Stimulated activated CD4-positive, alpha-beta T cell treated with anti-CD3 and anti-CD28 coated beads, Interleukin-15, amount 100 ng/mL, for 24 hours (primary cell): ENCODE measurements at places on chromosomes 11 and 22.

- DNase-seq = no peak
Measured at GRCh38 chr11:130555251-130555841, 106.9 kb downstream of the ADAMTS15 start.

DNA sequence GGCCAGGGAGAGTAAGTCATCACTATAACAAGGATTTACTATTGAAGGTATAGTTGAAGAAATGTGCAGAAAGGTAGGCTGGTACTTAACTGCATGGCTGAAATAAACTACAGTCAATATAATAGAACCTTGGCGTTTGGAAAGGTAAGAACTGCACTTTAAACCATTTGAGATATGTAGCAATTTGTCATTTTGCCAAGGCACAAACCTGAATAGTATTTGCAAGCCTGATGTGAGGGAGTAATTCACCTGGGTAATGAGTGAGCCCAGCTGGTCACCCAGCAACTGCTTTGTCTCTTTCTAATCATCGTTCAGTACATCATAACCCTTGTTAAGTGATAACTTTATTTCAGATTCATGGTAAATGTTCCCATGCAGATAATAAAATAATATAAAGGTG lies 62.3 kb upstream of the SCUBE2 start:
- no peak for DNase-seq

- DNase-seq = no peak
Measured at GRCh38 chr11:50182486-50182885, 149.8 kb downstream of the OR4C45 start.

GRCh38 chr11:75356613-75357012 lies 5.2 kb upstream of the ARRB1 start:
- no peak for DNase-seq

DNA sequence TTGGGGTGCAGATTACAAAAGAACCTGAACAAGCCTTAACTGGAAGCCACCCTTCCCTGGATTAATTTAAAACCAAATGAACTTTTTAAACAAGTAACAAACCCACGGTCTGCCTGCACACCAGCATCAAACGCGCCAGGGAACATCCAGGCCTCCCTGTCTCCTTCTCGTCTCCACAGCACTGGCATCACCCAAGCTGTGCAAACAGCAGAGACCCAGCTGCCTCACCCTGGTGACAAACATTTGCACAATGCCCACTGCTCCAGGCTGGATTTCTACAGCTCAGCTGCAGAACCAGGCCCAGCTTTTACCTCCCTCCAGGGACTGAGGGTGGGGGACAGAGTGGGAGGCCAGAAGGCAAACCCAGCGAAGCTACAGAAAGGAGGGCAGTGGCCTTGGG lies 7.0 kb downstream of the RPL3 start:
- peak; percentile 32 for DNase-seq

DNA sequence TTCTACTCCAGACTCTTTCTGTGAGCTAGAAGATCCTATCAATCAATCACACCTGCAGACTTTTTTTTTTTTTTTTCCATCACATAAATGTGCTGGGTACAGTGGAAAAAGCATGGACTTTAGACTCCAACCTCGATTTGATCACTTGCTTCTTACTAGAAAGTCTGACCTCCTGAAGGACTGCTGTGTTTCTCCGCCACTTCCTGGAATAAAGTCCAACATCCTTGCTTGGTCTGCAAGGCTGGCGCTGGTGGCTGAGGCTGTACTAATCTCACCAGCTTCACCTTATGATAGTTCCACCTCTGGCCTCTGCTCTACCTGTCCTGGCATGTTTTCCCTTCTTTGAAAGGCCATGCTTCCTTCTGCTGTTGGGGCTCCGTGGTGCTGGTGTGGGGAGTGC lies 60.9 kb upstream of the SESN3 start:
- DNase-seq = no peak

GRCh38 chr11:68855205-68855981 lies 13.7 kb upstream of the CPT1A start:
- peak; percentile 31 for DNase-seq

GRCh38 chr11:94664346-94664745 lies 97.2 kb downstream of the PIWIL4 start:
- DNase-seq = no peak

- DNase-seq = no peak
Measured at GRCh38 chr11:124923296-124923695, 4.2 kb downstream of the HEPN1 start.

GRCh38 chr11:128179512-128179911 lies 407.8 kb downstream of the ETS1 start:
- DNase-seq = no peak

GRCh38 chr11:66892911-66893310 lies 36.0 kb downstream of the LRFN4 start:
- DNase-seq = no peak

- DNase-seq = no peak
Measured at GRCh38 chr22:50282361-50283155, 12.4 kb upstream of the MAPK11 start.

- DNase-seq = no peak
Measured at GRCh38 chr11:65859812-65860277, 388 bp upstream of the MUS81 start.

DNA sequence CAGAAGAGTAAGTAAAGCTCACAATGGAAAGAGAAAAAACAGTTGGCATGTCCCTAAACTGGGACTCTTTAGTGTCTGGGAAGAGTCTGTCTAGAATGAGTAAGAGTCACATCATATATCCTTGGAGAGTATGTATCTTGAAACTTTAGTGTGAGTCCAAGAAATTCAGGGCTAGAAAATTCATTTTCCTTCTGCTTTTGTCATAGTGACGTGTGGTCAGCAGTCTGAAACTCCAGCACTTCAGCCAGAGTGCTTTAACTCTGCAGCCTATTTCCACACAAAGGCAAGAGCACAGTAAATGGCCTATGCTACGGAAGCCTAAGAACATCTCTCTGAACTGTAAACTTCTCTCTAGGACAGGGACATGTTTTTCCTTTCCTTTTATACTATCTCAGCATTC lies 174.1 kb downstream of the FAM181B start:
- DNase-seq = no peak

GRCh38 chr11:112121981-112122615 lies 35.4 kb downstream of the SDHD start:
- DNase-seq = no peak

DNA sequence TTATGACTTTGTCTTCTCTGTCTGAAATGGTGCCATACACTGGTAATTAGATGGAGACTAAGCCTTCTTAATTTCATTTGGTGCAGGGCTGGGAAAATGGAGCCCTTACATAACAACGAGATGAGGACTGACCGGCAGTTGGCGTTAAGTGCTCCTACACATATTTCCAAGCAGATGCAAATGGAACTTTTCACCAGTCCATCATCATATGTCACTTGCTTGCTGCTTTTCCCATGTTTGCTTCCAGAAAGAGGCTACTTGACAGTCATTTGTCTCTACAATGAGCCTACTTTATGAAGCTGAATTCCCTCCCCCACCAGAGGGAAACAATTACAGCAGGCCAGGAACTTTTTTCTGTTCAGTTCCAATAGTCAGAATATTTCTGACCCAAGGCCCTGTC lies 32.6 kb downstream of the SVIP start:
- DNase-seq = no peak

GRCh38 chr11:126058105-126058874 lies 4.4 kb downstream of the CDON start:
- no peak for DNase-seq

DNA sequence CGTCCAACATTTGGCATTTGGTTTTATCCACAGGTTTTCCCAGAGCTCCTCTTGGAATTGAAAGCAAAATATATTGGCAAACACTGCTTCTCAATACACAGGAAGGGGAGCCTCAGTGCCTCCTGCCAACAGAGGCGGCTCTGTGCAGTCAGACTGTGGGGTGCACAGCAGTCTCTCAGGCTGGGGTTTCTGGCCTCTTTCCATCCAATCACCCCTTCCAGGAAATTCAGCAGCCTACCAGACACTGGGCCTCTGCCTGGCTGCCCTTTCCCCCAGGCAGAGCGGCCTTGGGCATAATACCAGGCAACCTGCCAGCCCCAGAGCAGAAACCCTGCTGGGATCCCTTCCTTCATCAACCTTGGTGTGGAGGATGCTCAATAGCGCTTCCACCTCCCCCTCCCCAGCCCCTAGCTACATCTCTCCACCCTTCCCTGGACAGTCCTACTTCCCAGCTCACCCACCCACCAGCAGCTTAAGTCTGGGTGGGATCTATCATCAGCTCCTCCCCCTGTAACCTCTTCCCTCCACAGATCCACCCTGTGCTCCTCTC lies 17.8 kb upstream of the RAPSN start:
- no peak for DNase-seq

DNA sequence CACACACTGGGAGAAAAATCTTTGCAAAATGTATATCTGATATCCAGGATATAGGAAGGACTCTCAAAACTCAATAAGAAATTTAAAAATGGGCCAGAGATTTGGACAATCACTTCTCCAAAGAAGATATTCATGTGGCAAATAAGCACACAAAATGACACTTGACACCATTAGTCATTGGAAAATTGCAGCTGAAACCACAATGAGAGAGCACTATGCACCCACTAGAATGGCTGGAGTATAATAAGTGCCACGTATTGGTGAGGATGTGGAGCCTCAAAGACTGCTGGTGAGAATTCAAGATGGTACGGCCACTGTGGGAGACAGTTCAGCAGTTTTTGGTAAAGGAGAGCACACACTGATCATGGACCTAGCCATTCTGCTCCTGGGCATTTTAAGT lies 12.8 kb upstream of the OSBPL5 start:
- DNase-seq = no peak

GRCh38 chr11:95432714-95433503 lies 201.9 kb upstream of the SESN3 start:
- DNase-seq = no peak

GRCh38 chr22:43230971-43231723 lies 44.2 kb upstream of the TTLL12 start:
- peak; percentile 79 for DNase-seq

DNA sequence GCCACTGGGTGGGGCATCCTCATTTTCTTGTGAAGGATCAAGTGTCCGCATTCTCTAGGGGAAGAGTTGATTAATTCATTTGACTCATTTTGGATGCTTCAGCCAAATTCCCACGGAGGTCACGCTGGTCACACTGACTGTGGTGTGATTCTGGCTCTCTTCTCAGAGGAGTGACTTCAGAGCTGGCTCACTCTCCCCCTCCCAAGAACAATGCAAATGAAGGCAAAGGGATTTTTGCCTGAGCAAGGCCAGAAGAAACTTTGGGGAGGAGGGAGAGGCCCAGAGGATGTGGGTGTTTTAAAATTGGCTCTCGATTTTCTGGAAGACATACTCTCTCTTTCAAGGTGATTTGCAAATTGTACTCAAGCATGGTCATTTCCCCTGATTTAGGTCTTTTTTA lies 51.1 kb upstream of the LMO2 start:
- no peak for DNase-seq

GRCh38 chr11:34052608-34053160 lies 1.2 kb downstream of the CAPRIN1 start:
- peak; percentile 49 for DNase-seq

- DNase-seq = peak; percentile 71
Measured at GRCh38 chr11:44943118-44943517, 7.6 kb downstream of the TP53I11 start.

GRCh38 chr22:50329236-50329635 lies 2.4 kb upstream of the DENND6B start:
- DNase-seq = peak; percentile 32

DNA sequence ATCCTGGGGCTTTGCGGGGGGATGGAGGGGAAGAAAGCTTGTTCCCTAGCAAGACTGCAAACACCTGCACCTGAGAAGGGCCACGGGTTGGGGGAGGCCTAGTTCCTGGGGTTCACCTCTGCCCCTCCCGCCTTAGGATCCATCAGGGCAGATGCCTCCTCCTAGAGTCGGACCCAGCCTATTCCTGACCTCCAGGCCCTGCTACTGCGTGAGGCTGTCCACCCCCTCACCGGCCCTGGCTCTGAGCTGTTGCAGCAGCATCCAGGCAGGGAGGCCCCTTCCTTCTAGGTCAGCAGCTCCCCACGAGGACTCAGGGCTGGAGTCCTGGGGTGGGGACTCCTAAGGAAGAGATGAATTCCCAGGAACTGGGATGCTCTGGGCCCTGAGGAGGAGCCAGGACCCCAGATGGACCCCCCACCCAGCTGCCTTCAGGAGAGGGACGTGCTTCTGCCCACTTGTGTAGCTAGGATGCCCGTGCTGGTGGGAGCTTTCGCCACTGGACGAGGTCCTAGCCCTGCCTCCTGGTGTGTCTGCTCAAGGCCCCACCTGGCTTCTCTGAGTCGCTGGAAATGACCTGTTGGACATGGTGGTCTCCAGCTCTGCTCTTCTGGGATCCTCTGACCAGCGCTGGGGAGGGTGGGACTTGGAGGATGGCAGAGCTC lies 10.3 kb downstream of the MRGPRF start:
- no peak for DNase-seq

- peak; percentile 17 for DNase-seq
Measured at GRCh38 chr11:85810521-85810870, 445 bp downstream of the SYTL2 start.

DNA sequence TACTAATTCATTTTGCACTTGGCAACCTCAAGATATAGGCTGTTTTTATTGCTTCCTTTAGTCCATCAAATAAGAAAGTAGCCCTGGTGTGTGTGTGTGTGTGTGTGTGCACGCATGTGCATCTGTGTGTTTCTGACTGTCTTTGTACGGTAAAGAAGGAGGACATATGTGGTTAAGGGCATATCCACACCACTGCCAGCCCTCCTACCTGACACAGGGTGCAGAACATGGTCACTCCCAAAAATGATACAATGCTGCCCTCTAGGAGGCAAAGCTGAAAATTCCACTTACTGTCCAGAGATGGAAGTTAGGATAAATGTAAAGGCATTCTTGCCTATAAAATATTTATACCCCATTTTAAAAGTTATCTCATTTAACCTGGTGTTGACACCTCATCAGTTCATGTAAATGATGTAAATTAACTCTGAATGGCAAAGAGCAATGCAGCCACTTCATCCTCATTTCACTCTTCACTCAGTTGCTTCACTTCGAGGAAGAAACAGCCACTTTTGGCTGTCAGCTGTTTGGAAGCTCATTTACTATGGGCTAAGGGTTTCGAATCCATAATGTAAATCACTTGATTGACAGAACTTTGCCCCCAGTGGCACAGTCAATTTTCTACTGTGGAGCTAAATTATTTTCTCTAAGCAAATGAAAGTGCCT lies 83.1 kb upstream of the MTNR1B start:
- peak; percentile 11 for DNase-seq

- DNase-seq = no peak
Measured at GRCh38 chr11:131219646-131220045, 150.8 kb upstream of the NTM start.

GRCh38 chr22:23042179-23042578 lies 28.1 kb upstream of the GNAZ start:
- DNase-seq = no peak

DNA sequence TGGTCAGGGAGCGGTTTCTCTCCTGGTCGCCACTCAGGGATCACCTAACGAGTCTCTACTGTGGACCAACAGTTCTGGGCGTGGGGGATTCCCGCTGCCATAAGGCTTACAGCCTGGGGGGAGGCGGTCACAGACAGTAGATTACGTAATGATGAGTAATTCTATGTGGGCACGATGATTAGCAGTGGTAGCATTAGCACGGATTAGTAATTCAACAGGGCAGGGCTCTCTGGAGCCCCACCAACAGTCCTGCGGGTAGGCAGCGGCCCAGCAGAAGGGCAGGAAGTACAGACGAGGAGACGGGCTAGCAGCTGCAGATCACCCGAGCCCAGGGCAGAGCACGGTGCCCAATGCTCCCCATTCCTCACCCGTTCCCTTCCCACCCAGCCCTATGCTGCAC lies 3.6 kb downstream of the SHISAL1 start:
- DNase-seq = no peak

- no peak for DNase-seq
Measured at GRCh38 chr11:132211479-132211878, 841.1 kb downstream of the NTM start.
